ENCODE measurements at places on chromosomes 13 and 19.

DNA sequence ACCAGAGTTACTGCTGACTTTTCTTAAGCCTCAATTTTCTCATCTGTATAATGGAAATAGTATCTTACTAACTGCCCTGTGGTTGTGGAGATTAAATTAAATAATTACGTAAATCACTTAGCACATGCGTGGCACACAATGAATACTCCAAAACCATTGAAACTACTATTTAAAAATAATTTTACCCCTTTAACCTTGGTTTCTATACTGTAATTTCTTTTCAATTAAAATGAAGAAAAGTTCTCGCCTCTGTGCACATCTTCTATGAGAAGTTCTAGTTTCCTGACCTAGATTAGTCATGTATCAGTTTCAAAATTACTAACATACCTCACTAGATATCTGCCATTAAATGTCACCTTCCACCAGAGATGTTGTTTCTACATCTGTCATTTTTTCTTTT lies 5.7 kb downstream of the SLITRK1 start:
- DNase-seq: no peak

- DNase-seq: no peak
Measured at GRCh38 chr19:44850641-44851109, 4.6 kb downstream of the NECTIN2 start.

DNA sequence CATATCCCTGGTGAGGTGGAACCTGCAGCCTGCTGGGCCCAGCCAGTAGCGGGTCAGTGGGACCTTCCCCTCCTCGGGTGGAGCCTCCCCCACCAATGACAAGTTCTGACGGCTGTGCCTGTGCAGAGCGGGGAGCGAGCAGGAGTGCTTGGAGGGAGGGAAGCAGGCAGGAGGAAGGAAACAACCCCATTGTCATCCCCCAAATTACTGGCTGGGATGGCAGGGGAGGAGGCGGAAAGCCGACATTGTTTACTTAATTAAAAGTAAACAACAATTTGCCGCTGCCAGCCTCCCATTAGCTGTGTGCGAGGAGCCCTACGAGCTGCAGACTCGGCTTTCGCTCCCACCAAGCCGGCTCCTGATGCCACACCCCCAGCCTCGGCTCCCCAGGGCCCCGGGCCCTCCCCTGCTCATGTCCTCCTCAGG lies 45.5 kb downstream of the LYL1 start:
- DNase-seq: no peak

GRCh38 chr19:38434549-38435051 lies 1.1 kb downstream of the RYR1 start:
- DNase-seq: no peak

- no peak for DNase-seq
Measured at GRCh38 chr19:28949027-28949426, 263.9 kb downstream of the UQCRFS1 start.
